Stimulated activated CD8-positive, alpha-beta memory T cell treated with anti-CD3 and anti-CD28 coated beads, Interleukin-4, amount 100 ng/mL, for 1 hour (primary cell): ENCODE measurements at places on chromosomes 13 and 19.

- no peak for DNase-seq
Measured at GRCh38 chr13:113959198-113959597, 14.7 kb downstream of the C13orf46 start.

GRCh38 chr13:102472650-102473049 is 70.8 kb upstream of the FGF14 start:
- no peak for DNase-seq

- no peak for DNase-seq
Measured at GRCh38 chr13:47334173-47334572, 437.3 kb upstream of the HTR2A start.

DNA sequence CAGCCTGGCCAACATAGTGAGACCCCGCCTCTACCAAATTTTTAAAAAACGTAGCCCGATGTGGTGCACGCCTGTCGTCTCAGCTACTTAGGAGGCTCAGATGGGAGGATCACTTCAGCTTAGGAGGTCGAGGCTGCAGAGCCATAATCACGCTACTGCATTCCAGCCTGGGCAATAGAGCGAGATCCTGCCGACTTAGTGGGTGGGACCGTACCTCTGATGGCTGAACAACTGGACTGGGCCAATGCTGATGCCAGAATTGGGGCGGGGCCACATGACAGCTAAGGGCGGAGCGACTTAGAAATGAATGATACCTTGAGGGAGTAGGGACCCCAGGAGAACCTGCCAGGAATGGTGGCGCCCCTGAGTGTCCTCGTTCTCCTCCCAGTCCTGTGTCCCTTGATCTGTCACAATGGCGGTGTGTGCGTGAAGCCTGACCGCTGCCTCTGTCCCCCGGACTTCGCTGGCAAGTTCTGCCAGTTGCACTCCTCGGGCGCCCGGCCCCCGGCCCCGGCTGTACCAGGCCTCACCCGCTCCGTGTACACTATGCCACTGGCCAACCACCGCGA is 3.6 kb downstream of the LTBP4 start:
- no peak for DNase-seq

GRCh38 chr13:96771486-96772367 is 222.5 kb downstream of the OXGR1 start:
- no peak for DNase-seq

DNA sequence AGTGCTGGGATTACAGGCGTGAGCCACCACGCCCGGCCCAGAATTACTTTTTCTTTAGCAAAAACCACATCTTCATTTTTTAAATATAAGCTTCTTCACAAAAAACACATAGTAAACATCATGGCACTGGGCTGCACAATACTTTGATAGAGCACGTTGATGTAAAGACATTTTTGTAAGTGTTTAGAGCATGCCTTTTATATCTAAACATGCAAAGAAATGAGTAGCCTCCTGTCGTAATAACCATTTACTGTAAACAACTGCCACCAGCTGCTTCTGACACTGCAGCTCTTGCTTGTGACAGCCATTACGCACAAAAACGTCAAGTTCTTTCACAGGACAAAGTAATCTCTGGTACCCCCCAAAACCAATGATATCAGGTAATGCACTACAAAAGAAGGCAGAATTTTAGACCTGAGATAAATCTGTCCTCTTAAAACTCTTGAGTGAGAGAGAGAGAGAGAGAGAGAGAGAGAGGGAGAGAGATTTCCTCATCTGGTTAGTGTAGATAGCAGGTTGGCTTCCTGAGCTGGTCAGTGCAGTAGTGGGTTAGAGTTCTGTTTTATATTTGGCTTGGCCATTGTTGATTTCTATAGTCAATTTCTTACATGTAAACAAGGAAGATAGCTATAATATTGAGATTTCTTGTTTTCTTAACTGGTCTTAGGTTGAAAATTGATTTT is 6.7 kb upstream of the ZNF548 start:
- DNase-seq = no peak

- no peak for DNase-seq
Measured at GRCh38 chr19:6393983-6394412, 1.0 kb upstream of the GTF2F1 start.

- DNase-seq = no peak
Measured at GRCh38 chr13:71786875-71787274, 80.1 kb downstream of the DACH1 start.

DNA sequence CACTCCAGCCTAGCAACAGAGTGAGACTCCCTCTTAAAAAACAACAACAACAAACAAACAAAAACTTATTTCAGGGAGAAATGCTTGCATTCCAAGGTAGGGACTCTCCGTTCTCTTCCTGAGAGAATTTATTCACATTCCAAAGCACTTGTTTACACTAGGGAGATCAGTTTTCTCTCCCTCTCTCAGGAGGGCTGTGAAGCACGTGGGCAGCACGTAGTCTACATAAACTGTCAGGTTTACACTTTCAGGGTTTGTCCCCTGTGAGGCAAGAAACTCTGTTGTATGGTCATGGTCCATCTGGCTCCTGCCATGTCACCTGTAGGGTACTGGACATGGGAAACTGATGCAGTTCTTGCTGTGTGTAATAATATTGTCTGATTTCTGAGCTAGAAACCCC is 31.6 kb downstream of the WDR87 start:
- no peak for DNase-seq

GRCh38 chr19:11540645-11541044 is 2.0 kb downstream of the CNN1 start:
- no peak for DNase-seq

DNA sequence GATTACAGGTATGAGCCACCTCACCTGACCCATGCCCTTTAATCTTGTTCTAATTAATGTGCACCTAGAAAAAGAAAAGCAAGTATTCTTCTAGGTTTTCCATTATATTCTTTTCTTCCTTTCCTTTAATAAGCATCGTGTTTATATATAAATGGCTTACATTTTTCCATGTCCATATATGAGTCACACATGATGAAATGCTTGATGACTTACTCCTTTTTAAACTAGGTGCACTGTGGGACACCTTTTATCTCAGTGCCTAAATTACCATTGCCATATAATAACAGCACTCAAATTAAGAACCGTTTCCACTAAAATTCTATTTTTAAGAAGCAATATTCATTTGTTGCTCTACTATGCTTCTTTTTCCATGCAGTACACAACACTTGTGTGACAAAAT is 363.3 kb downstream of the LIG4 start:
- no peak for DNase-seq

DNA sequence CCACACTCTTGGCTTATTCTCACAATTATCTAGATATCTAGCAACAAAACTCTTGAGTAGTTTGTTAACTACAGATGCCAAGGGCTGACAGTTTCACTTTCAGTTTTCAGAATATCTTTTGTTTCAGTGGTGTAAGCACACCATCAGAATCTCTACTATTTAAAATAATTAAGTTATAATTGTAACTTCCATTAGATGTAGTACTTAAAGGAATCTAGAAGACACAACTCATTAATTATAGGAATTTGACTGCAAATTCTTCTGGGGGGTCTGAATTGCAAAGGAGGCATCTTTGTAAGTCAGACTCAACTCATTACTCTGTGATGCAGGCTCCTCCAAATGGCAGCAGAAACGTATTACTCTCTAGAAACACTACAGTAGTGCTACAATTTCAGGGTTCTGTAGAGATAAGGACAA is 44.9 kb upstream of the USPL1 start:
- DNase-seq = no peak

- no peak for DNase-seq
Measured at GRCh38 chr13:73973156-73973555, 161.0 kb downstream of the KLF12 start.

DNA sequence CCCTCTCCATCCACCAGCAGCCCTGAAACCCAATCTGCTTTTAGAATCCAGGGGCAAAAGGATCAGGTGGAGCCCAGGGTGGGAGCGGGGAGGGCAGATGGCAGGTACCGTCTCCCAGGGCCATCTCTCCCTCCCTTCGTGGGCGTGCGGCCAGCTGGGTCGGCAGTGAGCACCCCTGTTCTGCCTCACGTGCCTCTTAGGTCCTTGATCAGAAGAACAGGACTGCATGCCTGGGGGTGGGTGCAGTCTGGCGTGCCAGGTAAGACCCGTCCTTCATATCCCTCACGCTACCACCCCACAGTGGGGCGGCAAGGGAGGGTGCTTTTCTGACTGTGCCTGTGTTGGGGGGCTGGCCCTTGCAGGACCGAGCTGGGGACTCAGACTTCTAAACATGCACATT is 2.0 kb downstream of the SLC8A2 start:
- no peak for DNase-seq

- no peak for DNase-seq
Measured at GRCh38 chr13:45621950-45622349, 6.4 kb upstream of the ERICH6B start.

GRCh38 chr13:23500849-23501248 is 67.3 kb upstream of the SACS start:
- DNase-seq = no peak

DNA sequence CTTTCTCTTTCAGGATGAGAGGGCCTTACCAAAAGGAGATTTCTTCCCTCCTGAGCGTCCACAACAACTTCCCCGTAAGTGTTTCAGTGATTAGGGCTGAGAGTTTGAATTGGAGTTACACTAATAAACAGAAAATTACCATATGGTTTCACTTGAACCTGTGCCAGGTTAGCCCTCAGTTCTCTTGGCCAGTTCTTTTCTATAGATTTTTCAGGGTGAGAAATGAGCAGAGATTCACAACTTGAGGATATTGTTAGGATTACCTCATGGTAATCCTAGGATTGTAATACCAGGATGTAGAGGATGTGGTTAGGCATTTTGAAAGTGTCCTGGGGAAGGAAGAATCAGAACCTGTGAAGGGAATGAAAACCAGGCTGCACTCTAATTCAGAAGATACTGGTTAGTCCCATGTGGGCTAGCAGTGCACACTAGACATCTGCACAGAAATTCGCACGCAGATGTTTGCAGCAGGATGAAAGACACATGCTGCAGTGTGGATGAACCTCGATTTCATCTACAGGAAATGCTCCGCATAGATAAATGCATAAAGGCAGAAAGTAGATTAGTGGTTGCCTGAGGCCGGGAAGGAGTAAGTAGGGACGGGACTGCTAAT is 24.1 kb downstream of the HNRNPM start:
- no peak for DNase-seq

DNA sequence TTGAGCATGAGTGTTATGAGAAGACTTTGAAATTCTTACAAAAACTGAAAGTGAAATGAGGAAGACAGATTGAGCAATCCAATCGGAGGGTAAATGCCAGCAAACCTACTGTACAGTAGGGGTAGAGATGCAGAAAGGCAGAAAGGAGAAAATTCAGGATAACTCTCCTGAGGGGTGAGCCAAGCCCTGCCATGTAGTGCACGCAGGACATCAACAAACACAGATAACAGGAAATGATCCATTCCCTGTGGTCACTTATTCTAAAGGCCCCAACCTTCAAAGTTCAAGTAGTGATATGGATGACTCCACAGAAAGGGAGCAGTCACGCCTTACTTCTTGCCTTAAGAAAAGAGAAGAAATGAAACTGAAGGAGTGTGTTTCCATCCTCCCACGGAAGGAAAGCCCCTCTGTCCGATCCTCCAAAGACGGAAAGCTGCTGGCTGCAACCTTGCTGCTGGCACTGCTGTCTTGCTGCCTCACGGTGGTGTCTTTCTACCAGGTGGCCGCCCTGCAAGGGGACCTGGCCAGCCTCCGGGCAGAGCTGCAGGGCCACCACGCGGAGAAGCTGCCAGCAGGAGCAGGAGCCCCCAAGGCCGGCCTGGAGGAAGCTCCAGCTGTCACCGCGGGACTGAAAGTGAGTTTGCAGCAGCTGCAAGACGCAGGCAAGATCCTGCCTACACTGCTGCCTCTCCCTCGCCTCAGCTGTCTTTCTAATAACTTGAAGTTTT is at the start of gene TNFSF13B:
Gene TNFSF13B (plus strand): TSS at position 118 of the 728 bp plus-strand sequence. CDS start 178 bp downstream, at position 296.
- DNase-seq = no peak

- no peak for DNase-seq
Measured at GRCh38 chr13:101325423-101325822, 90.9 kb downstream of the NALCN start.

DNA sequence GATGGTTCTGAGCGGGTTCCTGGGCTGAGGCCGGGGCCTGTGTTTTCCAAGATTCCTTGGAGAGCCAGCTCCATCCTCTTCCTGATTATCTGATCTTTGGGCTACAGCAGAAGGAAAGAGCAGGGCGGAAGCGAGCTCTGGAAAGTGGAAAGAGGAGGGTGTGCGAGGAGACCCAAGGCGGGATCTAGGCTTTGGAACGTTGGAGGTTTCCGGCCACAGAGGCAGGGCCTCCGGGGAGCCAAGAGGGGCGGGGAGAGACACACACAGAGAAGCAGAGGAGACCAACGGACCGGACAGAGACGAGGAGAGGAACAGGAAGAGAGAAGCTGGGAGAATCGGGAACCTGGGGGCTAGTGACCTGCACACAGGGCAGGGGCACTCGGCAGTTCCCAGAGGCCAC is at the start of gene CLEC11A:
Gene CLEC11A (plus strand): TSS at position 296 of the 400 bp plus-strand sequence. CDS start 162 bp downstream, outside the sequence.
- DNase-seq = no peak

GRCh38 chr13:52848455-52849195 is at the start of gene PCDH8:
Gene PCDH8 (minus strand): TSS chr13:52848640. CDS start chr13:52848436, 204 bp downstream.
- no peak for DNase-seq

DNA sequence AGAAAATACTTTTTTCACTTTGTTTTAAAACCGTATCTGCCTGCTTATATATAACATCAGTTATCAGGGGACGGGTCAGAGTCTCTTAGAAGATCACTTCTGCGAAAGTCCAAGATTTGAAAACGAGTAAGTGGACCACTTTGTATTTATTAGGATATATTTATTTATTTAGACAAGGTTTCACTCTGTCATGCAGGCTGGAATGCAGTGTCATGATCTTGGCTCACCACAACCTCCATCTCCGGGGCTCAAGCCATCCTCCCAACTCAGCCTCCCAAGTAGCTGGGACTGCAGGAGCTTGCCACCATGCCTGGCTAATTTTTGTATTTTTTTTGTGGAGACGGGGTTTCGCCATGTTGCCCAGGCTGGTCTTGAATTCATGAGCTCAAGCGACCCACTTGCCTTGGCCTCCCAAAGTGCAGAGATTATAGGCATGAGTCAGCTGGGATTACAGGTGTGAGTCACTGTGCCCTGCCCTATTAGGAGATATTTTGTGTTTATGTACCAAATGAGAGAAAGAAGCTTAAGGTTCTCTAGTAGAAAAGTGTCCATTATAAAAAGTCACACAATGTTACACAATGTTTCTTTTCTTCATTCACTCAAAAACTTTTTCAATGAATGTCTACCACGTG is 39.5 kb downstream of the RASL11A start:
- no peak for DNase-seq

DNA sequence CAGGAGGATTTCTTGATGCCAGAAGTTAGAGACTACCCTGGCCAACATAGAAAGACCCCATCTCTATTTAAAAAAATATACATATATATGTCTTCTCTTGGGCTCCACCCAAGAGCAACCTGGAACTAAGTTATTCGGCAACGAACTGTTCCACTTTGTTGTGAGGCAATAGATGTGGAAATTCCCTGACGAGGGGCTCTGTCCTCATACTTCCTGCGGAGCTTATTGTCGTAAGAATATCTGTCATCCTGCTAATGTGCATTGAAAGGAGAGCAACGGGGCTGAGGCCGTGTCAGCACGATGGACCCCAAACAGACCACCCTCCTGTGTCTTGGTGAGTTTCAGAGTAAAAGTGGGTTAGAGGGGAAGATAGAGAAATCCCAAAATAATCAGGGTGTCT is at the start of gene FCAR:
Gene FCAR (plus strand): TSS at position 246 of the 400 bp plus-strand sequence. CDS start 55 bp downstream, at position 301.
- no peak for DNase-seq
